M059J (cell line): ENCODE measurements at places on chromosomes 4 and X.
A peak's percentile ranks its signal among the peaks of the same experiment; 100 is the strongest.

- DNase-seq = peak; percentile 69
Observed at GRCh38 chr4:147550626-147551246, 66.5 kb upstream of the TMEM184C start.

- no peak for DNase-seq
Observed at GRCh38 chr4:61553557-61554125, 353.5 kb downstream of the ADGRL3 start.

GRCh38 chr4:179307297-179308136, 1865.3 kb upstream of the AGA start:
- peak; percentile 23 for DNase-seq

DNA sequence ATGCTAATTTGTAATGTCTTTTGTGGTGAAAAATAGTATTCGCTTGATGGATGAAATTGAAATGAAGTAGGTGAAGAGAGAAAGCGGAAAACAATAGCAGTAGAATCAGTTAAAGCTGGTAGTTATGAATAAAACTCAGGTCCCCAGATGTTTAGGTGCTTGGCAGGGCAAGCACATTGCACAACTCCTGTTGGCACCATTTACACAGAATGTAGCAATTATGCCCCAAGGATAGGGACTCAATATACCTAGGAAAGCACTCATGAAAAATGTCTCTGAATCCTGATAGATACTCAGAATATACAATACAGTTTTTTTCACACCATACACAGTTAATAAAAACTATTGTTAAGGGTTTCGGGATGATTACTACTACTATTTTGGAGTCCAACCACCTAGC, 26.5 kb upstream of the GRIA3 start:
- no peak for DNase-seq

DNA sequence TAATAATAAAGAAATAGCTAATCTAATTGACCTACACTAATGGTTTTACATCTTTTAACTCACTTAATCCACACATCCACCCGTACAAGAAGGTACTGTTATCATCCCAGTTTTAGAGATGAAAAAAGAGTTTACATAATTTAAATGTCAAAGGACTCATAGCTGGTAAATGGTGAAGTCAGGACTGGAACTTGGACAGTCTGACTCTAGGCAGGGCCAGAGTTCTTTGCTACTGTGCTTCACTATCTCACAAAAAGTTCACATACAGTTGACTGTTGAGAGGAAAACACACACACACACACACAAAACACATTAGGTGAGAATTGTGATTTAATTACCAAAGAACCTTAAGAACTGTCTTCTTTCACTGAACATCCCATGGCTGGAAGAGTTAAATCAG, 71.2 kb upstream of the PRSS48 start:
- DNase-seq = no peak

GRCh38 chr4:187333151-187333550, 609.5 kb upstream of the FAT1 start:
- DNase-seq = peak; percentile 74

GRCh38 chr4:107292979-107293378, 256.9 kb upstream of the DKK2 start:
- DNase-seq = peak; percentile 21

GRCh38 chrX:153731117-153731844, 6.6 kb downstream of the ABCD1 start:
- DNase-seq = peak; percentile 32
